ENCODE measurements at places on chromosomes 5 and 9. TPM values are rescaled to one million over a fixed set of nuclear protein-coding genes. Genes with fewer than 3 reads are reported as not detected.

ROR2 gene
- total RNA-seq: 9.0 TPM

DNA sequence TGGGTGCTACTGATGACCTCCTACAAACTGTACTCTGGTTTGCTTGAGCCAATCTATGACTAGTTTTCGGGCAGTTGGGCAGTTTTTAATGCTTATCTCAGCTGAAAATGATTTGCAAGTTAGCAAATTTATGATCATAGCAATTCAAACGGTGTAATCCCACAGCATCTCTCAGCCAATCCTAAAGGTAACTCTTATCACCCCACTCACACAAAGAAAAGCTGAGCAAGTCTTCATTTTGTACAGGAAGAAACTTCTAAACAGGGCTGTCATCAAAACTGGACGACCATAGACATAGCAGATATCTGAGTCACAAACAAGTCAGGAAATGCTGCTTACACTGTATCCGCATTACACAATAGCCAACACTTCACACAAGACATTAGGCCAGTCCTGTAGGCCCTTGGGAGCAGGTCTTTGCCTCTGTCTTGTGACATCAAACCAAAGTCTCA is 2.6 kb upstream of the ENC1 start:
- DNase-seq: no peak

- DNase-seq: no peak
Measured at GRCh38 chr9:79694676-79695400, 123.1 kb downstream of the TLE4 start.

DNA sequence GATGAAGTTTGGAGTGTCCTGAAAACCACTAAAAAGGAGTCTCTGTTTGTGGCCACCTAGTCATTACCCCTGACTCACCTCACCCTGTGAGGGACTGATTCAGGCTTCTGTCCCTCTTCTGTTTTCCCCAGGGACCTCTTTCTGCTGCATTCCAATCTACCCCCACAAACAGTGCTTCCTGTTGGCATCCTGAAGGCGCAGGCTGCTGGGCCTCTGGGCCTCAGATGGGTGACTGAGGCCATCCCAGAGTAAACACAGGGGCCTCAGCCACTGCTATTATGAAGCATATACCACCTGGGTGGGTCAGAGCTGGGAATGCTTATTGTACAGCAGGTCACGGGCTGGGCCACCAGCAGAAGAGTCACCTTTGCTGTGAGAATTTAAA is 20.0 kb downstream of the MORN5 start:
- DNase-seq: no peak

NUTM2G gene
- total RNA-seq: not detected

DNA sequence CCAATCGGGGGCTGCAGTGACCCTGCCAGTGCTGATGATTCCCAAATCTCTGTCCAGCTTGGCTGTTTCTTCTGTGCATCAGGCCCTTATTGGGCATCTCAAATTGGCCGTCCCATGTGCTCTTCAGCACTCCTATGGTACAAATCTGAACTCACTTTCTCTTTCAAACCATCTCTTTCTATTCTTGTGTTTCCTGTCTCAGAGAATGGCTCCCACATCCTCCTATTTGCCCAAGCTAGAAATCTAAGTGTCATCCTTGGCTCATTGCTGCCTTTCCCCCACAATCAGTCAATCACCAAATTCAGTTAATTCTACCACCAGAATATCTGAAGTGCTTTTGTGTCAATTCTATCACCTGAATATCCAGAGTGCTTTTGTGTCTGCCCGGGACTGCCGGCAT is 336.6 kb downstream of the CWC27 start:
- no peak for DNase-seq

DNA sequence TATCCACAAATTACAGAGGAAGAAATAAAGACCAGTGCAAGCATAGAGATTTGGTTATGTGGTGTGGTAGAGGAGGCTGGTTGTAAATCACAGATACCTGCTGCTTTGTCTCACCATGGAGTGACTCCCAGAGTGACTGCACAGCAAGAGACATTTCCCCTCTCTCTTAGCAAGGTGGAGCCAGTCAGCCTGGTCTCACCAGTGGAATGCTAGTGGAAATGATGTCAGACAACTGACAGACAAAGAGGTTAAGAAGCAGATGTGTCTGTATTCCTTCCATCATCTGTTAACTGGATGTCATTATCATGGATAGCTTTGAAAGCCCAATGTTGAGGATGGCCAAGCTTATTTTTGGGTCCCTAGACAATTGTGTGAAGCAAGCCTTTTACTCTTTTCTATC is 509.4 kb upstream of the SEMA6A start:
- no peak for DNase-seq

GRCh38 chr5:165029099-165029870 is 1523.9 kb downstream of the MAT2B start:
- no peak for DNase-seq

DNA sequence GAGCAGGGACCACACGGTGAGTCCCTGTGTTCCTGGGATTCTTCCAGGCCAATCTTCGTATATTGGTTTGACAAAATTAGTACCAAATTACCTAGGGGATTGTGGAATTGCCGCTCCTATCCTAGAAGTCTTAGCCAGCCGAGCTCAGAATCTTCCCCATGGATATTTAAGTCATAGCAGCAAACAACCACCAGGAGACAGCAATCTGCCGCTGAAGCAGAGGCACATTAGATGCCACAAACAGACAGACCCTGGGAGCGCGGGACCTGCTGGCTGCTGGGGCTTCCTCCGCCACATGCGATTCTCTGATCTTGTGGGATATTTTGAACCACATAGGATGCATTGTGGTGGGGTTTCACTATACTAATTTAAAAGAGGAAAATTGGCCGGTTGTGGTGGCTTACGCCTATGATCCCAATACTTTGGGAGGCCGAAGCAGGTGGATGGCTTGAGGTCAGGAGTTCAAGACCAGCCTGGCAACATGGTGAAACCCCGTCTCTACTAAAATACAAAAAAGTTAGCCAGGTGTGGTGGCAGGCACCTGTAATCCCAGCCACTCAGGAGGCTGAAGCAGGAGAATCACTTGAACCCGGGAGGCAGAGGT is 31.7 kb upstream of the ZBTB43 start:
- no peak for DNase-seq

DNA sequence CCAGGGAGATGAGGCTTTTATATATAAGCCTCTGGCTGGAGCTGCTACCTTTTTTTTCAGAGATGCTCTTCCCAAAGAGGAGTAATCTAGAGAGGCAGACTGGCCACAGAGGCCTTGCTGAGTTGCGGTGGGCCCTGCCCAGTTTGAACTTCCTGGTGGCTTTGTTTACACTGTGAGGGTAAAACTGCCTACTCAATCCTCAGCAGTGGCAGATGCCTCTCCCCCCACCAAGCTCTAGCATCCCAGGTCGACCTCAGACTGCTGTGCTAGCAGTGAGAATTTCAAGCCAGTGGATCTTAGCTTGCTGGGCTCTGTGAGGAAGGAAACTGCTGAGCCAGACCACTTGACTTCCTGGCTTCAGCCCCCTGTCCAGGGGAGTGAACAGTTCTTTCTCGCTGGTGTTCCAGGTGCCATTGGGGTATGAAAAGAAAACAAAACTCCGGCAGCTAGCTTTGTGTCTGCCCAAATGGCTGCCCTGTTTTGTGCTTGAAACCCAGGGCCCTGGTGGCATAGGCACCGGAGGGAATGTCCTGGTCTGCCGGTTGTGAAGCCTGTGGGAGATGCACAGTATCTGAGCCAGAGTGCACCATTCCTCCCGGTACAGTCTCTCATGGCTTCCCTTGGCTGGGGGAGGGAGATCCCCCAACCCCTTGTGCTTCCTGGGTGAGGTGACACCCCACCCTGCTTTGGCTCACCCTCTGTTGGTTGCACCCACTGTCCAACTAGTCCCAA is 219.5 kb upstream of the IZUMO3 start:
- no peak for DNase-seq

DNA sequence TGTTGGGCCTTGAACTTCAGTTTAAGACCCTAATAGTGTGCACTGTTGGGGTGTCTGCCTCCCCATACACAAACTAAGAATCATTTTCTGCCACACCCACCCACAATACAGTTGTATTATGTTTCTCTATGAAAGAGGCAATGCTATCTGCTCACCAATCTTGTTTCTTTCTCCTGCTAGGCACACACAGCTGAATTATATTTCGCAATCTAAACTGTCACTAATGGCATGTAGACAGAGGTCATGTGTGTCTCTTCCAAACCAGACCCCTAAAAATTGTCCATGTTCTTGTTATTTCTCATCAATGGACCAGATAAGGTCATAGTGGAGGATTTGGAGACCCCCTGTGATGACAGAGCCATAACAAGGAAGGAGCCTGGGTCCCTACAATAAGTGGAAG is 57.3 kb downstream of the RIGI start:
- DNase-seq: no peak

ANKRD31 gene
- total RNA-seq: 0.37 TPM

DNA sequence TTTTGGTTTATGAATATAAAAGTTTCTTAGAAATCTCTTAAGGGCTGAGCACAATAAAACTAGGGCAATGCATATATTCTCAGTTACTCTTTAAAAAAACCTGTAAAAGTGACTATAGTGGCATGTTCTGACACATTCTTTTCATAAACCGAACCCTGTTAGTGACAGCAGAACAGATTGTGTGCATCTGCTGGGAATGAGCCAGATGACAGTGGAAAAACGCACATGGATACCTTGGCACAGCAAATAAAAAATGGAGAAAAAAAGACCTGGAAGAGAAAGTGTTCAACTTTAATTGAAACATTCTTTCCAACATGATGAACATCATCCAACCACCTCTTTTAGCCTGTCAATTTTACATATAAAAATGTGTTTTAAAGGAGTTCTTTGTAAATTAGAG is 12.7 kb downstream of the MEF2C start:
- no peak for DNase-seq

CDC25C gene
- 0.72 TPM for total RNA-seq

SLC36A3 gene
- not detected for total RNA-seq

GRCh38 chr5:164051745-164052144 is 546.3 kb downstream of the MAT2B start:
- no peak for DNase-seq

C5orf63 gene
- total RNA-seq: 1.8 TPM

- no peak for DNase-seq
Measured at GRCh38 chr5:75869891-75870290, 152.7 kb upstream of the POC5 start.

GRCh38 chr5:142016556-142016955 is 3.7 kb upstream of the GNPDA1 start:
- DNase-seq: no peak

DNA sequence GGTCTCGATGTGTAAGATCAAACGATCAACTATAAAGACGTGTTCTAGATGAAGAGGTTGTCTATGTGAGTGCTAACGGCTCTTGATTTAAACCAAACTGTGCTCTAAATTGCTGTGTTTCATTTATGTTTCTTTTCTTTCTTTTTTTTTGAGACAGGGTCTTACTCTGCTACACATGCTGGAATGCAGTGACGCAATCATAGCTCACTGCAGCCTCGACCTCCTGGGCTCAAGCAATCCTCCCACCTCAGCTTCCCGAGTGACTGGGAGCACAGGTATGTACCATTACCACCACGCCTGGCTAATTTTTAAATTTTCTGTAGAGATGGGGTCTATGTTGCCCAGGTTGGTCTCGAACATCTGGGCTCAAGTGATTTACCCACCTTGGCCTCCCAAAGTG is 24.0 kb upstream of the RNF130 start:
- DNase-seq: no peak

SLC34A3 gene
- not detected for total RNA-seq

GRCh38 chr5:150080696-150081435 is 5.5 kb downstream of the CSF1R start:
- DNase-seq: no peak

- DNase-seq: no peak
Measured at GRCh38 chr5:133821889-133822288, 146.5 kb downstream of the C5orf15 start.

DNA sequence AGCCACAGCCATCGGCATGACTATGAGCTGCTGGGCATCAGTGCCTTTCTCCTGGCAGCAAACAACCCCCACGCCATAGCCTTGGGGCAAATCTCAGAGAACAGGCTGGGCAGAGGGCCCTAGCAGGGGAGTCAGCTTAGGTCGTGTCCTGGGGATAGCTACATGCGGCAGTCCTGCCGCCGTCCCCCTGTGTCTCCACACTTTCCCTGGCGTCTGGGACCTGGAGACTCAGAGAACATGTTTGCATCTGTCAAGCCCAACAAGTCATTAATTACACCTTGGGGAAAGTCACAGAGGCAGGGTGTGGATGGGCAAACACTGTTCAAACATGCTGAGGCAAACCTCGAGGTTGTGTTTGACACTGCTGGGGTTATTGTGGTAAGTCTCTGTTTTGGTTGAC is 123.6 kb downstream of the C5orf15 start:
- no peak for DNase-seq

F2RL2 gene
- 0.28 TPM for total RNA-seq

BASP1 gene
- total RNA-seq: 38.7 TPM

- no peak for DNase-seq
Measured at GRCh38 chr5:149796030-149796429, 65.9 kb downstream of the PPARGC1B start.

- no peak for DNase-seq
Measured at GRCh38 chr9:116432051-116432450, 255.1 kb upstream of the TRIM32 start.

RLN1 gene
- not detected for total RNA-seq

- no peak for DNase-seq
Measured at GRCh38 chr5:89053547-89053946, 170.6 kb upstream of the MEF2C start.

DNA sequence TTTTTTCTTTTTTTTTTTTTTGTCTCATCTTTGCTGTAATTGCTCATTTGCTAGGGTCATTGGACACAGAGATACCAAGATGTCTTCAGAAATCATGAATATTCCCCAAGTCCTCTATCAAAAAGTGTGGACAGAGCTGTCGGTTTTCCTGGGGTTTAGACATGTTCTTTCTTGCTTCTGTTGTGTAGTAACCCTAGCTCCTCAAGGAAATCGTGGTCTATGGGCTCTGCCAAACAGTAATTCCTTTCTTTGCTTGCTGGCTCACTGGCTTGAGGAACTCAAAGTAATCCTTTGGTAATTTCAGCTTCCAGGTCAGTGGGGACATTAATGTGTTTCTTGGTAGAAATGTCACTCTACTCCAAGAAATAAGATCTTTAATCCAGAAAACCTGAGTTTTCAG is 101.7 kb downstream of the TMC1 start:
- no peak for DNase-seq

Measured in omental fat pad (tissue), 4 donors.